Activated naive CD4-positive, alpha-beta T cell treated with anti-CD3 and anti-CD28 coated beads, Interleukin-2, amount 50 U/mL, for 16 hours (primary cell): ENCODE measurements at places on chromosomes 5 and 9.
A peak's percentile ranks its signal among the peaks of the same experiment; 100 is the strongest.

DNA sequence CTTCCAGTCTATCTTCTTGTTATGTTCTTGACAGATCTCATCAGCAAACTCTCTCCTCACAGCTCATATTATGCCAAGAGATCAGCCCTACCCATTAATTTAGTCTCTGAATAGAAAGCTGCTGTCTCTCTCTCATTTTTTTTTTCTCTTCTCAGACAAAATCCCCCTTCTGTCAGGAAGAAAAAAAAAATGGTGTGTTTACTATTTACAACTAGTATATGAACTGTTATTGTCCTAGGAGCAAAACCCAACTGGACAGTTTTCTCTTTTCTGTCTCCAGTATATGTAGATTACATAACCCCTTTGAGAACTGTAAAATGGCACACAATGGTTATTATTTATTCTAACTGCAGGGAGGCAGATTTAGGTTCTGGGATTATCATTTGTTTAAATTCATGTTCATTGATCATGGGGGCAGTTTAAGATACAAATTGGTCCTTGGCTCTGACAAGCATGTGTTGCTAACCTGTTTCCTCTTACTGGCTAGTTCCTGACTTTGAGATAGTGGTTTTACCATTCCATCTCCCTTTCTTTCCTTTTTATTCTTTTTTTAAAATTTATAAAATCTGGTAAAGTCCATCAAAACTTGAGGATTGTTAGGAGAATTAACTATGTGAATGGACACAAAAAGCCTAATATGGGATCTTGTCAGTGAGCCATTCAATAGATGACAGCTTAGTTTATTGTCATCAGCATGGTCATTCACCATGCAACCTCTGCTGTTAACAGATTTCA is 210.0 kb upstream of the PAPPA start:
- DNase-seq = no peak

DNA sequence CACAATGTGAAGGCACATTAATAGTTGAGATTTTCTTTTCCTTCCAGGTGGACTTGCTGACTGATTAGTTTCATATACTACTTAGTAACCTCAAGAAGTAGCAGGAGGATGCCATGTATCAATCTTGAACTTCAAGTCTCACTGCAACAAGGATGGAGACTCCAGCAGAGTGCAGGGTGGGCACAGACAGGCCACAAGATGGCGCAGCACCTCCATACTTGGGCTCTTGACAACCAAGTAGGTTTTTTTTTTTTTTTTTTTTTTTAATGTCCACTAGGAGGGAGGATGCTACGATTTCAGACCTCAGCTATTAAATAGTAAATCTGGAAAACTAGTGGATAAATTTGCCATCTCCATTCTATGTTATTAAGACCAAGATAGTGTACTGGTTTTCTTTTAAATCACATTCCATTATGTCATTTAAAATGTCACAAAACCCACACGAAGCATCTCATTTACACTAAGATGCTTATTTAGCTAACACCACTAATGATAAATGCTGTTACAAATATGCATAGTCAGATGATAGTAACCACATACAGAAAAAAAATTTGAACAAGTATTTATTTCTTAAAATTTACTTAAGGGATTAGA is 58.6 kb downstream of the IL6ST start:
- peak; percentile 80 for DNase-seq

GRCh38 chr9:109816490-109816889 is 36.5 kb downstream of the PALM2AKAP2 start:
- no peak for DNase-seq

DNA sequence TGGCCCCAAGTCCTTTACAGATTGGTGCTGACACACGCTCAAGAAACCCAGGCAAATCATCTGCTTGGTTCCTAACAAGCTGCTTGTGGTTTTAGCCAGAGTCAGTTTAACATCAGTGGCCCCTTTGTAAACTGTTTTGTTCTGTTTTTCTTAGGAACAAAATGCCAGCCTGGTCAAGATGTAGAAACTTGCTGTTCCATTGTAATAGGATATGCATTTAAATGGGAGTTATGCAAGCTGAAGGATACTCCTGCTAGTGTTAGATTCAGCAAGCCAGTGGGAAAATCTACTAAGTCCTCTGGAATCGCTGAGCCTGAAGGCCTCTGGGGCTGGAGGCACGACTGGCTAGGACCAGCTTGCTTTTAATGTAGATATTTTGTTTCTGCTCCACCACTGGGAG is 391.1 kb downstream of the TLE4 start:
- no peak for DNase-seq

GRCh38 chr5:164784230-164784629 is 1278.8 kb downstream of the MAT2B start:
- DNase-seq = no peak

DNA sequence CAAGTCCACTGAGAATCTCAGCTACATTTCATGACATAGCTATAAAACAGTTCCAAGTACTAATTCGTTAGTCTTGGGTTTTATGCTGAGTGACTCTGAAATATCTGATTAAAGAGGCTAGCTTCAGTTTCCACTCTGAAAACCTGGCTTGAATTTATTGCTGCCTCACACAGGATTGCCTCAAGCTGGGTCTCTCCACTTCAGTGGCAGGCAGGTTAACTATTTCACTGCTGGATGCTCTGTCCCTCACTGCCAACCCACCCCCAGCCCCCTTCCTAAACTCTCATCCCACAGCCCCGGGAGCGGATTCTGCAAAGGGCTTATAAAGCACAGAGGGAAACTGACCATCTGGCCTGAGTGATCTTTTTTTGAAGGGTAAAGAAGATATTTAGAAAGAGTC is 318.3 kb downstream of the MLLT3 start:
- DNase-seq = no peak

DNA sequence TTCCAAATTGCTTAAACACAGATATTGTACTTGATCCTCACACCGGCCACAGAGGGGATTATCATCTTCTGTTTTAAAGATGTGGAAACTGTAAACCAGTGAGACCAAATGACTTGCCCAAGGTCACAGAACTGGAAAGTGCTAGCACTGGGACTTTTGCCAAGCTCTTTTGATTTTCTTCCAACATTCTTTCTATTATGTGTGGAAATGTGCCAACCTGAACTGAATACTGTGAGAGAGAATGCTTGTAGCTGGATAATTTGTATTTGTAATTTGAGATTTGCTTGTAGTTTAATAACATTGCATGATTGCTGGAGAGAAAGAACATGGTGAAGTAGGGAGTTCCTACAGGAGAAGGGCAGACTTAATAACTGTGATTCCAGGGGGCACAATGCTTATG is 977.9 kb upstream of the NUDT12 start:
- no peak for DNase-seq

GRCh38 chr5:643351-643801 is 31.2 kb downstream of the CEP72 start:
- DNase-seq = no peak

DNA sequence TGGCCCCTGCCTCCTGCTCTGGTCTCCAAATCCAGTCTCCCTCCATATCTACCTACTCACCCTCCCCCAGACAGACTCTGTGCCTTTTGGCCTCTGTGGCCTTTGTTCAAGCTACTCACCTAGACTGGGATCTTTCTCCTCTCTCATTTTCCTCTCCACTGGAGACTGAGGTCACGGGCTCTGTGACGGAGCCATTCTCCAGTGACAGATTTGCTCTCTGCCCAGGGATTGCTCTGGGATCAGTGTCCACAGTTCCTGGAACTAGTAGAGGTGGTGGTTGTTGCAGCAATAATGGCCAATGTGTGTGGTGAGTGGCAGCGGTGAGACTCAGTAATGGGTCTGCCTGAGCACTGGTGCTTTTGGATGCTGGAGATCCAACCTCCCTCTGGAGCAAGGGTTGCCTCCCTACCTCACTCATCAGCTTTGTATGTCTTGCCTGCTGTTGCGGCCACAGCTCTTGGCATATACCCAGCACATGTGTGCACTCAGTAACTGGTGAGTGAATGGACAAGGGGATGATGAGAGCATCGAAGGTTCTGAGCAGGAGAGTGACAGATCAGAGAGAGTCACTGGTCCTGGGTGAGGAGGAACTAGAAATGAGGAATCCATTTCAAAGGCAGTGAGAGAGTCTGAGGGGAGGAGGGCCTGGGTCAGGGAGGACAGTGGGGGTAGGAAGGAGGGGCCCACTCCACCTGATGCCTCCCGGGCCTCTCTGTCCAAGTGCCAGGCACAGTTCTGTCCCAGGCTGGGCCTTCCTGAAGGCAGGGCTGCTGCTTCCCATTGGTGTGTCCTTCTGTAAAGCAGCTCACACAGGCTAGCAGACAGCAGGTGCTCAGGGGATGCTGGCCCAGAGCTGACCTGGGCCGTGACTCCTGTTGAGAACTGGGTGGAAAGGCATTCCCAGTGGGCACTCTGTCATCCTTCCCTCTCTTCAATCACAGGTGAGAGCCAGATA is 96.5 kb upstream of the PITX1 start:
- DNase-seq = no peak

DNA sequence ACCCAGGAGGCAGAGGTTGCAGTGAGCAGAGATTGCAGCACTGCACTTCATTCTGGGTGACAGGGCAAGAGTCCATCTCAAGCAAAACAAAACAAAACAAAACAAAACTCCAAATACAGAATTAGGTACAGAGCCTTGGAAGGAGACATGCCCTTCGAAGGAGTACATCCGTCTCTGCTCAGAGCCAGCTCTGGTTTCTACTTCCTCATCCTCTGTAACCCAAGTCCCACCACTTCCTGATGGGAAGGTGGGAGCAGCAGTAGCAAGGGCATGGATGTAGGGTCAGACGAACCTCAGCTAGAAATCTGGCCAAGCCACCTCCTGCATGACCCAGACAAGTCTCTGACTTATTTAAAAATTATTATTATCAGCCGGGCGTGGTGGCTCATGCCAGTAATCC is 16.5 kb upstream of the STXBP1 start:
- no peak for DNase-seq

DNA sequence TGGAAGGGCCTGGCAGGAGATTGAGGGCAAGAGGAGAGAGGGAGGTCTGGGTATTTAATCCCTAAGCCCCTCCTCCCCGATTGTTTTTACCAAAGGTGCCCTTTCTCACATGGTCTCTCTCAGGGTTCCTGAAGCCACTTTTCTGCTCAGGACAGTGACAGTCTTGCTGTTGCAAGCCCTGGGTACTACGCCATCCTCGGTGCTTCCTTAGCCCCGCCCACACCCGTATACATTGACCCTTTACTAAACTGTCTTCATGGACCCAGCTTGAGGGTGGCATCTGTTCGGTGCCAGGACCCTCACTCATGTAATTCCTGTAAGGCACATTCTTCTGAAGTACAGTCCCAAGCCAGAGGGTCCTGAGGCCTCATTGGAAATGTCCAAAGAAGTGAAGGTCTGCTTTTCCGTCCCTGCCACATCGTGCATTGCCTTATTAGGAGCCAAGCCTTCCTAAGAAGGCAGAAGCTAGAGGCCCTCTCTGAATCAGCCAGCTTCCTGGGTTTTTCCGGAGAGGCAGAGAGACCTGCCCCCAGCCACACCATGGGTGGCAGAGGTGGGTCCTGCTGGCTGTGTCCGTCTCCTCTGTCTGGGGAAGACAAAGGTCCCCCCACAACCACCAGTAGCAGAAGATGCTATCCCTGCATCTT is 1.9 kb upstream of the SH3PXD2B start:
- DNase-seq = no peak

- DNase-seq = no peak
These were observed 5.2 kb downstream of the HNRNPAB start for GRCh38 chr5:178209334-178210072.

DNA sequence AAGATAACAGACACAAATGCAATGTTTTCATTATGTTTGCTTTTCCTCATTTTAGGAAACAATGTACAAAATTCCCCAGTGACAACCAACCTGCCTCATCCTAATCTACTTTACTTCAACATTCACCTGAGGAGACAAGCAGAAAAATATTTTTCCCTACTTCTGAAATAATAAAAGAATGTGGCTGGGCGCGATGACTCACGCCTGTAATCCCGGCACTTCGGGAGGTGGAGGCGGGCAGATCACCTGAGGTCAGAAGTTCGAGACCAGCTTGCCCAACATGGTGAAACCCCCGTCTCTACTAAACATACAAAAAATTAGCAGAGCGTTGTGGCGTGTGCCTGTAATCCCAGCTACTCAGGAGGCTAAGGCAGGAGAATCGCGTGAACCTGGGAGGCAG is 36.9 kb downstream of the MYO10 start:
- DNase-seq = no peak

GRCh38 chr9:128340691-128341434 is 536 bp downstream of the SLC27A4 start:
- DNase-seq = no peak

DNA sequence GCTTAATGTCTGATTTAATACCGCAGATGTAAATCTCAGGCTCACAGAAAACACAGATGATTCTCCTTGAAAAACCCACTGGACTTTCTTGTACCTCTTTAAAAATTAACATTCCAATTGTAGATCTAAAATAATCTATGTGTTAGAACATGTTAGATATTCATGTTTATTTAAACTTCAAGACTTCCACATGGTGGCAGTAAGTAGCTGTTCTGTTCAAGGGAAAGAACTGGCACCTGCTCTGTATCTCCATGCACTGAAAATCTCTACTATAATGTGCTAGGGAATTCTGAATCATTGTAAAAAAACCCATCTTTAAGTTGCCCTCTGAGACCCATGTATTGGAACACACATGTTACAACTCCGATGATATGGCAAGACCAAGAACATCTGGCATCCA is 366.9 kb downstream of the DMRTA1 start:
- no peak for DNase-seq

GRCh38 chr5:98963019-98963418 is 34.2 kb upstream of the CHD1 start:
- DNase-seq = no peak

GRCh38 chr9:123796094-123796493 is 133.8 kb downstream of the DENND1A start:
- no peak for DNase-seq

- peak; percentile 16 for DNase-seq
These were observed 64.0 kb downstream of the DOCK8 start for GRCh38 chr9:278651-279050.

GRCh38 chr5:136203303-136203922 is 10.5 kb upstream of the SMIM32 start:
- DNase-seq = no peak

- no peak for DNase-seq
These were observed 6.1 kb downstream of the DNAJB5 start for GRCh38 chr9:34995670-34996060.

GRCh38 chr9:12964271-12964670 is 189.5 kb downstream of the LURAP1L start:
- no peak for DNase-seq

DNA sequence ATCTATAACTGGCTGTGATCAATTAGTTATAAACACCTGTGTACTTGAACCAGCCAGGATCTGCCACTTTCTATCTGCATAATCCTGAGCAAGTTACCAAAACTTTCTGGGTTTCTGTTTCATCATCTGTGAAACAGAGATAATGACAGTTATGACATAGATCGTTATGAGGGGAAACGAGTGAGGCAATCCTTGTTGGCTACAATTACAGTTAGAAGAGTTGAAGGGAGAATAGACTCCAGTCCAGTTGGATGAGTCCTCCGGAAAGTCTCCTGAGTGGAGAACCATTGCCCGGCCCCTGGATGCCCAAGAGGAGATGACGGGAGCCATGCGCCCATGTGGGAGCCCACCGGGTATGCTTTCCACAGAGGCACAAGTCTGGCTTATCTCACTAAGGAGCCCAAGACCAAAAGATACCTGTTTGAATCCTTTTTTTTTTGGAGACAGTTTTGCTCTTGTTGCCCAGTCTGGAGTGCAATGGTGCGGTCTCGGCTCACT is 4.5 kb downstream of the PDE6A start:
- DNase-seq = no peak
